ENCODE measurements at places on chromosomes 2 and 18. TPM values are rescaled to one million over a fixed set of nuclear protein-coding genes. Genes with fewer than 3 reads are reported as not detected.
A peak's percentile ranks its signal among the peaks of the same experiment; 100 is the strongest.

- H3K4me3 ChIP-seq, result no peak overlapping the region
- peaks cover 14% of the 10 kb centered on the region for H3K4me1 ChIP-seq
- no peaks in the 10 kb centered on the region for H3K36me3 ChIP-seq
- H3K27ac ChIP-seq, result no peak overlapping the region
- DNase-seq, result no peak
Measured at GRCh38 chr2:157843935-157844334, 32.2 kb downstream of the ACVR1 start.

- H3K27ac ChIP-seq, result no peak overlapping the region
- peaks cover 1% of the 10 kb centered on the region for H3K4me1 ChIP-seq
- no peak overlapping the region for H3K4me3 ChIP-seq
- H3K36me3 ChIP-seq, result no peaks in the 10 kb centered on the region
- no peak for DNase-seq
Measured at GRCh38 chr18:76314496-76314895, 180.5 kb downstream of the ZNF516 start.

GRCh38 chr18:78619854-78620253, 359.8 kb upstream of the SALL3 start:
- H3K27me3 ChIP-seq, result no peaks in the 10 kb centered on the region
- no peak for DNase-seq
- H3K4me3 ChIP-seq, result no peak overlapping the region
- H3K36me3 ChIP-seq, result no peaks in the 10 kb centered on the region
- no peak overlapping the region for H3K27ac ChIP-seq

DNA sequence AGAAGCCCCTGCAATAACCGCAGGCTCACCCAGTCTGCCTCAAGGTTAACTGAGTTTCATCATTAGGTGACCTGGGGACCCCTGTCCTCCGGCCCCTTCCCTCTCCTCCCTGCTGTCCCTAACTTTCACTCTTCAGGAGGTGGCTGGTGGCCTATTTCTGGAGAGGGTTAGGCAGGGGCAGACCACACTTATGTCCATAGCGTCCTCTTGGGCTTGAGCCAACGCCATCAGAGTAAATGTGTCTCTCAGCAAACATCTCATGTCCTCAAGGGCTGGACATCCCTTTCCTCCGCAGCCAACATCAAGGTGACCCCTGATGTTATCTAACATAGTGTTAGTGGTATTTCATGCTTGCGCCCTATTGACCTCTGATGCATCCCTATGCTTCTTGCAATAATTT, 114.8 kb downstream of the BCL11A start:
- no peak for DNase-seq
- no peak overlapping the region for H3K27ac ChIP-seq

- no peaks in the 10 kb centered on the region for H3K4me1 ChIP-seq
- no peak overlapping the region for H3K4me3 ChIP-seq
- no peak overlapping the region for H3K27ac ChIP-seq
Measured at GRCh38 chr2:60335533-60336237, 217.8 kb downstream of the BCL11A start.

DNA sequence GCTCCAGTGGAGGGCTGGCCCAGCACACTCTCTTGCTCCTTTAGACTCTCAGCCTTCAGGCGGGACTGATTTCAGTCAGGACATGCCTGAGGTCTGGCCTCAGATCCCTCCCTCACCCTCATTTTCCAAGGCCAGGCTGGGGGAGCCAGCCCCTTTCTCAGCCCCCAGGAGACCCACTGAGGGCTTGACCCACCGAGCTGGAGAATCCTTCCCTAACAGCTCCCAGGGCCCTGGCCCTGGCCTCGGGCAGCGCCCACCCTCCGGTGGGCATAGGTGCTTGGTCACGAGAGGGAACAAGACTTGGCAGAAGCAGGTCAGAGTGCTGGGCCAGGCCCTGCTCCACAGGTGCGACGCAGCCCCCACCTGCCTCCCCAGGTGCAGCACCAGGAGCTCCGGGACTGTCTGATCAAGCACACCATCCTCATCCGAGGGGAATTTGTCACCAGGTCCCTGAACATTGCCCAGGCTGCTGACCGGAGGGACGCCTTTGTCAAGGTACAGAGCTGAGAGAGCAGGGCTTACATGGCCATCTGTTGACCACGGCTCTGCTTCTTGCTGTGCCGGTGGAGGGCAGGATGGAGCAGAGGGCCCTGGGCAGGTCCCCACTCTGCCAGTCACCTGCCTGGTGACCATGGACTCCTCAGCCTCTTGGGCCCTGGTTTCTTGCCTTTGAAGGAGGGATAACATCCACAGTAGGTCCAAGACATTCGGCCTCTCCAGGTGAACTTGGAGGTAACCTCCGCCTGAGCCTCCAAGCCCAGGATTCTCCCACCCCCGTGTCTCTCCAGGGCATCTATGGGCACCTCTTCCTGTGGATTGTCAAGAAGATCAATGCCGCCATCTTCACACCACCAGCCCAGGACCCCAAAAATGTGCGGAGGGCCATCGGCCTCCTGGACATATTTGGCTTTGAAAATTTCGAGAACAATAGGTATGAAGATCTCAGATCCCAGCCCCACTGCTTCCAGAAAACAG, 46.3 kb downstream of the MYO7B start:
- H3K36me3 ChIP-seq, result no peaks in the 10 kb centered on the region
- no peaks in the 10 kb centered on the region for H3K4me1 ChIP-seq
- no peak overlapping the region for H3K4me3 ChIP-seq
- H3K27ac ChIP-seq, result no peak overlapping the region
- DNase-seq, result peak; percentile 7

GRCh38 chr2:237509905-237510304, 22.9 kb downstream of the MLPH start:
- no peak for DNase-seq
- H3K4me1 ChIP-seq, result peaks cover 20% of the 10 kb centered on the region
- no peak overlapping the region for H3K4me3 ChIP-seq

GRCh38 chr2:209425471-209426071, 1.7 kb downstream of the MAP2 start:
- H3K27ac ChIP-seq, result no peak overlapping the region
- no peaks in the 10 kb centered on the region for H3K36me3 ChIP-seq
- no peak overlapping the region for H3K4me3 ChIP-seq
- peaks cover 2% of the 10 kb centered on the region for H3K4me1 ChIP-seq
- no peaks in the 10 kb centered on the region for H3K27me3 ChIP-seq

DNA sequence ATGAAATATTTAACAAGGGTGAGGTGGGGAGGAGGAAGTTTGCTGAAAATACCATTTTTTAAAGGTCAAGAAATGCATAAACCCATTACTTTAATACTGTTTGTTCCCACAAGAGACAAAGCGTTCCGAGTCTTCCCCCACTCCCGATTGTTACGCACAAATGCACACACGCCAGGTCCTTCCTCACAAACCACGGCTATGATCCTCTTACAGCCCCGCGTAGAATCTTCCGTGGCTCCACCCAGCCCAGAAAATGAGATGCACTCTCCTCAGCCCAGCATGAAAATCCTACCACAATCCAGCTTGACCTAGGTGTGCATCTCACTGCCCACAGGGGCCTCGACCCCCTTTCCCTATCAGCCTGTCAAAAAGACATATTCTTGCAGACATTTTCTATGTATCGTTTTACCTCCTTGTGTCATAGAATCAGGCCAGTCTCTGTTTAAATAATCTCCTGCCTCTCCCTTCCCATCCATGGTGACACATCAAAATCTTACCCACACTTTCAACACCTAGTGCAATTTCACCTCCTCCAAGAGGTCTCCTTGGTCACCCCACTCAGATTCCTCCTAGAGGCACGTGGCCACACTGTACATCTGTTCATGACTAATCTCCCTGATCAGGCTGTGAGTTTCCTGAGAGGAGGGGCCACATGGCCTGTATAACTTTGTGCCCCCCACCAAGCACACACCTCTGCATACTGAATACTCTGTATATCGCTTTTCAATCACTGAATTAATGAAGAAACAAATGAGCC, 491.0 kb upstream of the KLHL29 start:
- H3K4me1 ChIP-seq, result no peaks in the 10 kb centered on the region
- no peaks in the 10 kb centered on the region for H3K27me3 ChIP-seq
- DNase-seq, result no peak
- H3K4me3 ChIP-seq, result no peak overlapping the region
- H3K36me3 ChIP-seq, result no peaks in the 10 kb centered on the region

DNA sequence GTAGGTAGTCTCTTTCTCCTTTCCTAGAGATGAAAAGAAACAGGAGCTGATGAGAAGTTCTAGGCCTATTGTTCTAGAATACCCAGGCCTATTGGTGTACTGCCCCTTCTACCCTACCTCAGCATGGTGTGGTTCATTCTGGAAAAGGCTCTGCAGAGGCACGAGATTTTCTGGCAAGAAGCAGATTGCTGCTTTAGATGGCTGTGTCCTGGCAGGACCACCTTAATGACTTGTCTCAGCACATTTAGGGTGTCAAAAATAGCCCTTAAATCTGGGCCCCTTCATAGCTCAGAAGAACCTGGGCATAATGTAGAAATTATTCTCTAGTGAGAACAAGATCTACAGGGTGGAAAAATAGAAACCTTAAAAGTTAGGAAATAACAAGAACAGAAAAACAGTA, 87.9 kb downstream of the BCL2L11 start:
- no peaks in the 10 kb centered on the region for H3K27me3 ChIP-seq
- H3K27ac ChIP-seq, result no peak overlapping the region
- H3K36me3 ChIP-seq, result no peaks in the 10 kb centered on the region
- no peaks in the 10 kb centered on the region for H3K4me1 ChIP-seq

DNA sequence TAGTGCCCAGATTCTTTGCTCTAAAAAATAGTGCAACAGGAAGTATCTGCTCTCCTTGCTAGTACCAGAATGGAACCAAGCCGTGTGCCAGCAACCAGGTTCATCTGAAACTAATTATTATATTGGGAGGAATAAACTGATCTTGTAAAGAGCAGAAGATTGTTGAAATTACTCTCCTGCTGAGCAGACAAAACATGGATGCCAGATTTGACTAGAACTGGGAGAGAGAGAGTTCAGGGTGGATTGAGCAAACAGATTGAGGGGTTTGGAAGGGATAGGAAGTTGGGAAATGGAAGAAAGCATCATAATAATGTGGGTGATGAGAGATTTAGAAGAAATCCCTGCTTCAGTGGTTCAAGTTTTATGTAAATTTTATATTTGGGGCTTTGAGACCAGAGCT, 160.1 kb upstream of the RASGRP3 start:
- no peak overlapping the region for H3K27ac ChIP-seq
- H3K36me3 ChIP-seq, result no peaks in the 10 kb centered on the region
- H3K4me3 ChIP-seq, result no peak overlapping the region

DNA sequence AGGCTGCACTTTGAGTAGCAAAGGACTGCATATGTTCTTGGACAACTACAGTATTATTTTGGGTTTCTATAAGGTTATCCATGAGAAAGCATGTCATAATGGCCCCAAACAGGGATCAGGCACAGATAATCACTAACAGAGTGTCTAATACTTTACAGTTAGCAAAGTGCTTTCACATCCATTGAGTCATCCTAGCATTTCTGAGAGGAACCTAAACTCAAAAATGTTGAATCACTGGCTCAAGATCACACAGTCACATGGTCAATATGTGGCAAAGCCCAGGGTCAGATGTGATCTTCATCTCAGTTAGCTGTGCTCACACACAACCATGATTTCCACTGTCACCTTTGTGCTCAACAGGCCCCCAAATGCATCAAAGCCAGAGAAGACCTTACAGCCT, 156.1 kb upstream of the VRK2 start:
- no peak overlapping the region for H3K4me3 ChIP-seq
- DNase-seq, result no peak
- no peaks in the 10 kb centered on the region for H3K27me3 ChIP-seq
- no peaks in the 10 kb centered on the region for H3K36me3 ChIP-seq

DNA sequence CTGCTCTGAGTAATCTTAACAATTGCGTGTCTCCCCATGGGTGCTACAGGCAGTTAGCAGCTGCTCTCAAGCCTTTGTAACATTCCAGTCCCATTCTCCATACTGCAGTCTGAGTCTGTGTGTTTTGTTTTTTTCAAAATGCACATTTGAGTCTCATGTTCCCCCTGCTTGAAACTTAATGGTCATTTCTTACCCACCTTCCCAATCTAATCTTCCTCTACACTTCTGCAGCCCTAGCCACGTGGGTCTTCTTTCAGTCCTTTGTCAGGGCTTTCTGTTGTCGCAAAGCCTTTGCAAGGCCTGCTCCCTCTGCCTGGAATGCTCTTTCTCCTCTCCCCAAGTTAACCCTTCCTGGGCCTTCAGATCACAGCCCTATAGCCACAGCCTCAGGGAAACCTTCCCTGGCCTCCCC, 24.5 kb downstream of the ELAC1 start:
- no peaks in the 10 kb centered on the region for H3K27me3 ChIP-seq
- H3K27ac ChIP-seq, result no peak overlapping the region
- H3K4me1 ChIP-seq, result no peaks in the 10 kb centered on the region
- H3K4me3 ChIP-seq, result no peak overlapping the region

DNA sequence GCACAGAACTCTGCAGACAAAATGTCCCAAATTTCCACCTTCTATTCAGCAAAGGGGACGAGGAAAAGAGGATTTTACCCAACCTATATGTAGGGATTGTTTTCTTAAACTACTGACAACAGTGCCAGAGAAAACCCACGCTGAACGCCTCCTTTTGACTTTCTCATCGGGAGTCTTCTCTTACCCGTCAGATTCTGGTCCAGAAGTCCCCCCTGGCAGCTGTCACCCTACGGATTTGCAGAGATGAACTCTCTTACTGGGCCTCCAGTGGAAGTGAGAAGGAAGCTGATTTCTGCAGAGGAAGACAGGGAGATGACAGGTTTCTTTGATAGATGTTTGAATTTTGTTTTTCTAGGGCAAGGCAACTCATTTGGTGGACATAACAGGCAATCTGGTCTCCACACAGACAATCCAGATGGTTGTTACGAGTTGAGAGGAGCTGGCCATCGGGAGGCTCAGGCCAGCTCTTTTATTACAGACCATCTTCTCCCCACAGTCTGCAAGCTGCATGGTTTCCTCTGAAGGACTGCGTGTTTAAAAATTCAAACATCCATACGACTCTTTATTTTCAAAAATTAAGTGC, 804.3 kb downstream of the RNF144A start:
- H3K4me3 ChIP-seq, result no peak overlapping the region
- peaks cover 2% of the 10 kb centered on the region for H3K4me1 ChIP-seq
- no peaks in the 10 kb centered on the region for H3K36me3 ChIP-seq
- no peak overlapping the region for H3K27ac ChIP-seq

DNA sequence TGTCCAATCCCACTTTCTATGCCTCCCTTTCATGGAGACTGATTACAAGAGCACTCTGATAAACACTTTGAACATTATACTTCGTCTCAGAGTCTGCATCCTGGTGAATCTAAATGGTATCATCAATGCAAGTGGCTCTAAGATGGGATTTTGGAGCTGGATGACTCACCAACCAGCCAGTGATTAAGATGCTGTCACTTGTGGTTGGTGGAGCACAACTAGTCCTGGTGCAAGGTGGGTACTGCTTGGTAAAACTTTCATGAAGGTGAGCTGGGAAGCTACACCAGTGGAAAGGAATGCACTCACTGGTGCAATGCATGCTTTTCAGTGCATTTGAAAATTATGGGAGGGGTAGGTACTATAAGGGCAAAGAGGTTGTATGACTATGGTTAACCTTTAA, 137.7 kb upstream of the TRIB2 start:
- H3K4me1 ChIP-seq, result no peaks in the 10 kb centered on the region
- no peaks in the 10 kb centered on the region for H3K27me3 ChIP-seq
- no peaks in the 10 kb centered on the region for H3K36me3 ChIP-seq
- no peak overlapping the region for H3K27ac ChIP-seq
- no peak overlapping the region for H3K4me3 ChIP-seq
- DNase-seq, result no peak

The TMEM198 gene
- total RNA-seq, result 5.8 TPM

The DBI gene
- total RNA-seq, result 64.9 TPM

The C2orf80 gene
- not detected for total RNA-seq

The CTDSP1 gene
- 88.5 TPM for total RNA-seq

The NPPC gene
- 4.3 TPM for total RNA-seq

The TGFA gene
- 1.2 TPM for total RNA-seq

All from ovary (tissue), 10 donors.